ENCODE measurements at places on chromosomes 13 and 19.

GRCh38 chr13:100584896-100585295 is 3.7 kb downstream of the GGACT start:
- no peak for DNase-seq

DNA sequence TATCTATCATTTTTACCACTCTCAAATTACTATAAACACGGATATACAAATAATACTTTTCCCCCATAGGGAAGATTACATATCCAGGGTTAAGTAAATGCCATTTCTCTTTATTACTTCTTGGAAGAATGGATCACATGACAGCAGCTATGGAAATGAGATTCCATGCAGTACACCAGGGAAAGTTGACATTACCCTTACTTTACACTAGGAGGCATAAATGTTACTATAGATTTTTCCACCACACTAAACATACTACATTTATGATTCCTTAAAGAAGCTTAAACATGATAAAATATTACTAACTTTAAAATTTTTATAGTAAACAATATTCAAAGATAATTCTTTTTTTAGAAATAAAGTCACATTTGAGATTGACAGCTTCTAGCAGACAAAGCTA is 611.4 kb downstream of the PCDH9 start:
- peak; percentile 38 for DNase-seq

- DNase-seq, result no peak
Observed at GRCh38 chr19:30739394-30739793, 367.2 kb downstream of the ZNF536 start.

- DNase-seq, result no peak
Observed at GRCh38 chr13:113148407-113148806, 10.0 kb upstream of the PROZ start.

- DNase-seq, result no peak
Observed at GRCh38 chr13:37492741-37493514, 105.6 kb downstream of the POSTN start.

DNA sequence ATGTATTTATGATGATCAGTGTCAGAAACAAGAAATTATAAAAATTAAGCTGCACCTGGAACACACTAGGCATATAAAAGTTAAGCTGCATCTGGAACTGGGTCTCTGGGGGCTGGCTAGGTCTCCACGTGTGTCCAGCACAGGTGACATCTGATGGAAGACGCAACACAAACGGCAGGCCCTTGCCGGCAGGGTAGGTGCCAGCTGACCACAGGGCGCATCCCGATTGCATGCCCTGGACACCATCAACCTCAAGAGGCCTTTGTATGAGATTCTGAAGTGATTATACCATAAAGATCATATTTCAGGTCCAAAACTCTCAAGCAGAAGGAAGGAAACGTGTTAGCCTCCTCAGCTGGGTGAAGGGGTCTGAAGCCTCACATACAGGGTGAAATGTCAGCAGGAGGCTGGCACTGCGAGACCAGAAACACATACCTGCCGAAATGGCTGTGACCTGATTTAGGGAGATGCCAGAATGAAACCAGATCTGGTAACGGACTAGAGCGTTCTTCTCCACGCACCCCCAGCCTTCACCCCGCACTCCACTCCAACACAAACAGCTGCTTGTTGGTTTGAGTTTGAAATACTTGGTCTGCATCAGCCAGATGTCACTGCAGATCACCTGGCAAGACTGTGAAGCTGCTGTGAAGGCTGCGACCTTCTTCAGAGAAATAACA is 37.3 kb downstream of the COL4A1 start:
- no peak for DNase-seq

- DNase-seq, result no peak
Observed at GRCh38 chr13:112246731-112247470, 129.3 kb upstream of the SPACA7 start.

DNA sequence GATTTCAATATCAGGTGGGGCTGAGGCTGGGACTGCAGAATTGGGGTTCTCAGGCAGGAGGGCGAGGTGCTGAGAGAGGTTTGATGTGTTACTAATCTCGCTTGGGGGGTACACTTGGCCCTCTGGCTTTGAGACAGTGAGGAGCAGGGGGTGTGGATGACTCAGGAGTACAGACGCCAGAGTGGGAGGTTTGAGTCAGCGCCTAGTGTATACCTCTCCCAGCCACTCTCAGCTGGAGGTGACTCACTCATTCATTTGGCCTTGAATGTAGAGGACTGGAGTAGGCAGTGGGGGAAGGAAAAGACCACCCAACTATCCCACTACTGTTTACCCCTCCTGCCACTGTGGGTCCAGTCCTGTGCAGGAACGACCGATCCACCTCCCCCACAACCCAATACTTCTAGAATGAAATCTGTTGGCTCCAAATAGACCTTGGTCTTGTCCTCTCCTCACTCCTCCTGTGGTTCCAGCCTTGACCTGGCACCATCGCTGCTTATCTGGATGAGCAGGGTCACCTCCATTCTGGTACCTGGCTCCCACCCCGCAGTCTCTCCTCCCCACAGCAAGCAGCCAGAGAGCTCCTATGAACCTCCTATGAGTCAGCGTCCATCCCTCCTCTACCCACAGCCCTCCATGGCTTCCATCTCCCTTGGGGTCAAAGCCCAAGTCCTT is 20.1 kb upstream of the ZNRF4 start:
- DNase-seq, result peak; percentile 93

DNA sequence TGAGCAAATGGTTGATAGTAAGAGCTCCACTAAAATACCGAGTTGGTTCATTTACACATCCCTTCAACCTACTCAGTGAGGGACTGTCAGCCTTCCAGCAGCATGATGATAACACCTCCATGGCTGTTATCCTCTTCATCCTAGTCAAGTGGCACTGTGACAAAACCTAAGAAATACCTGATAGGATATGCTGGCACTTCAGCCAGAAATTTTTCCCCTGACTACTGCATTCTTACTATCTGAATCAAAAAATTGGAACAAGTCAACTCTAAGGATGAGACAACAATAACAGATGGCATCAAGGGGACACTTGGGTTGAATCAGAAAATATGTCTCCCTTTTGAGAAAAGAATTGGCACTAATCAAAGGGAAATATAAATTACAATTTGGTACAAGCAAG is 193.9 kb downstream of the KCTD12 start:
- DNase-seq, result no peak

GRCh38 chr19:38735257-38735686 is 9.0 kb downstream of the CAPN12 start:
- DNase-seq, result no peak

- peak; percentile 13 for DNase-seq
Observed at GRCh38 chr19:10184636-10185035, 10.1 kb downstream of the DNMT1 start.

DNA sequence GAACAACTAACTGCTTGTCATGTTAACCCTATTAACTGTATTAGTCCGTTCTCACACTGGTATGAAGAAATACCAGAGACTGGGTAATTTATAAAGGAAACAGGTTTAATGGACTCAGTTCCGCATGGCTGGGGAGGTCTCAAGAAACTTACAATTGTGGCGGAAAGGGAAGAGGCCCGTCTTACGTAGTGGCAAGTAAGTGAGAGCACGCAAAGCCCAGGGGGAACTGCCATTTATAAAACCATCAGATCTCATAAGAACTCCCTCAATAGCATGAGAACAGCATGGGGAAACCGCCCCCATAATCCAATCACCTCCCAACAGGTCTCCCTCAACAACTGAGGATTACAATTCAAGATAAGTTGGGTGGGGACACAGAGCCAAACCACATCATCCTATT is 34.7 kb downstream of the PHF11 start:
- no peak for DNase-seq

DNA sequence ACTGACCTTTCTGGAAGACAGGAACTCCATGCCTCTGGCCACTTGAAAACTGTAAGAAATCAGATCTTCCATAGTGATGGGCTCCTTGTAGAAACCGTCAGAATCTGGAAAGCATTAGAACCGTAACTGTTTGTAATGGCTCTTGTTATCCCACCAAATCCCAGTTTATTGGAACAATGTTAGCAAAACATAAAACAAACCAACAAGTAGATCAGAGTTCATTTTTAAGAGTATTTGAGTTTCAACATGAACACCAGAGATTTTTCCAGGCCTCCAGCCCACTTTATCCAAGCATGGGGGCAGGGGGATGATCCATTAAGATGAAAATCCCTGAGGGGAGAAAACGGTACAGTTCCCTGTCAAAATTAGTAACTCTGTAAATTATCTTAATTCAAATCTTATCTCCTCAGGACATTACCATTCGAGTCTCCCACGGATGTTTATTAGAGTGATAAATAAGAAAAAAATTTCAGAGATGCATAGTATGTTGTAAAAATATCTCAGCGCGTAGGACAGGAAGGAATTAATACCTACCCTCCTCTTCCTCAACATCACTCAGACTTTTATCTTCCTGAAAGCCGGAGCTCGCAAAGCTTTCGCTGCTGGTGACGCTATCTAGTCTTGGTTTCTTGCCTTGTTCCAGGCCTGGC is 172.5 kb downstream of the FLT1 start:
- DNase-seq, result no peak

DNA sequence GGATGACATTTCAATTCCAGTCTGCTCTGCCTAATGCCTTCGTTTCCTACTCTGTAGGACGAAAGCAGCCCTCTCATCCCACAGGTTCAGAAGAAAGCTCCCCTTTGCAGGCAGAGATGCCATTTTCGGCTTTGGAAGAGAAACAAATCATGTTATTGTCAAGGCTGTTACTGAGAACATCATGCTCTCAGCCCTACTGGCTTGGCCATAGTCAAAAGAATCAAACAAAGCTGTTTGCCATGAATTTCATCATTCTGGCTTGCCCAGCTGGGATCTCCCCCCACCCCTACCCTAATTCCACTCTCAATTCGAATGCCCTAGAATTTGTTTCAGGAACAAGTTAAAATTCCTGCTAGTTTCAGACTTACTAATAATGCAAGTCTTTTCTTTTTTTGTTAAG is 162.3 kb upstream of the SERP2 start:
- no peak for DNase-seq

DNA sequence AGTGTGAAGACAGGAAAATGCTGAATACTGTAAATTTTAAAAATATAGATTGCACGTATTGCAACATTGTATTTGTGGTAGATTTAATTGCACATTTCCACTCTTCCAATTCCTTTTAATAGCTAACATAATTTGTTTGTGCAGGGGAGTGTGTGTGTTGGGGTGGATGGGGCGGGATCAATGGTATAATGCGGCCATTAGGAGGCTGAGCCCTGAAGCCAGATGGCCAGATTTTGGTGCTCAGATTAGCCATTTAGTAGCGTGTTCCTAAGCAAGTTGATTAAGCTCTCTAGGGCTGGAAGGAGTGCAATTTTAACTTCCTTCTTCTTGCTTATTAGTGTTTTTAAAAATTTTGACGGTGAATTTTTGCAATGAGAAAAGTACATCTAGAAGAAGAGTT is 5.8 kb downstream of the OXGR1 start:
- DNase-seq, result no peak

- DNase-seq, result no peak
Observed at GRCh38 chr13:43626994-43627393, 159.8 kb downstream of the ENOX1 start.

- no peak for DNase-seq
Observed at GRCh38 chr13:91245288-91245687, 102.2 kb upstream of the MIR17HG start.

DNA sequence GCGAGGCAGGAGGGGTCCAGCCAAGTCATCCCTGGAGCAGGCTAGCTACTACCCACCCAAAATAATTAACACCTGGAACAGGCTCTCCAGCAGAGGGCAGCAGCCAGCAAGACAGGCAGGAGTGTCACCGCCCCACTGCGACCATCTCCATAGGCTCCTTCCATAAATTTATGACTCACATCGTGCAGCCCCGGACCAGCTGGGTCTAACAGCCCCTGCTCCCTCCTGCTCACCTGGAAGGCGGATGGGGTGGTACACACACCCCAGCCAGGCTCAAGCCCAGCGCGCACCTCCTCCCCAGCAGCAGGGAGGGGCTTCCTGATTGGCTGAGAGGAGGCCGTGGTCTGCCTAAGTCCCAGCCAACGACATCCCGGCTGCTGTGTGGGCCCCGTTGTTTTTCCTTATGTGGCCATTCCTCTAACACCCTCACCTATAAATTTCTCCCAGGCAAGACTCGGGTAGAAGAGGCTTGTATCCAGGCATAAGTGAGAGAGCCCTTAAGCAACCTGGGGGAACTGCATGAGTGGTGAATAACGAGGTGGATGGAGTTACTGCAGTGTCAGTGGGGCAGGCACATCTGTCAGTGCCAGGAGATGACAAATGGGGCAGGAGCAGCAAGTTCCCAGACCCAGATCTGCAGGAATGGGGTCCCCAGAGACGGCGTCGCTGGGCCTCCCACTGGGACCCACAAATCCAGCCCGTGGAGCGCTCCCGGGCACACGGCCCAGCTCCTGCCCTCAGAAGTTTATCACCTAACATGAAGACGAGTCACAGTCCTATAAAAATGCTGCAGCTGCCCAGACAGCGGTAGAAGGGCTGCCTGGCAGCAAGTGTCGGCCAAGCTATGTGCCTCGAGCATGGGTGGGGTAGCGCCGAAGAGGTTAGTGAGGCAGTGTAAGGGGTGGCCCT is 43.1 kb downstream of the CEBPG start:
- DNase-seq, result peak; percentile 74

GRCh38 chr19:13014101-13014920 is 19.0 kb downstream of the NFIX start:
- DNase-seq, result no peak

DNA sequence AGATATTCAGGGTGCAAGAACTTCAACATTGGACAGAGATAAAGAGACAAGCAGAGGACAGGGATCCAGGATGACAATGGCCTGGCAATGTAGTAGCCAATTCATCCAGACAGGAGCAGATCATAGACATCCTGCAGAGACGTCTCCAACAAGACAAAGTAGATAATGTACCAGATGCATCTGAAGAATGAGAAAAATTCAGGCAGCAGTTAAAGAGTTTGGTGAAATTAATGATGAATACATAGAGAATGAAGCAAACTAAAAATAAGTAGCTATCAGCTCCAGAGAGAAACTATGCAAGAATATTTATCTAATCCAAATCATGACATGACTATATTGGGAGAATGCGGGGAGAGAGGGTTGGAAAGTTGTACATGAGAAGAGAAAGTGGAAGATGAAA is 278.4 kb upstream of the DACH1 start:
- DNase-seq, result no peak

DNA sequence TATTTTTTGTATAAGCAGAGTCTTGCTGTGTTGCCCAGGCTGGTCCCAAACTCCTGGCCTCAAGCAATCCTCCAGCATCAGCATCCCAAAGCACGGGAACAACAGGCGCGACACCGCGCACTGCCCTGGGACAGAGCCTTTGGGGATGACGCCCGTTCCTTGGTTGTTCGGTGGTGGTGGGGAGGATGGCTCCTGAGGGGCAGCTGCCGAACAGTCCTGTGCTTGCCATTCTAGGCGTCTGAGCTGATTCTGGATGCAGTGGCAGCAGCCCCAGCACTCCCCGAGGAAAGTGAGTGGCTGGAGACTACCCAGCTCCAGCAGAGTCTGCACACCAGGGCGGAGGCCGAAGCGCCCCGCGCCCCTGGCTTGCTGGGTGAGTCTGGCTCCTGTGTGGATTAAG is 6.8 kb upstream of the ZNF135 start:
- no peak for DNase-seq

GRCh38 chr19:55149078-55150003 is at the start of gene TNNT1:
TNNT1 (minus strand) TSS chr19:55149206; CDS start chr19:55147157, 2,049 bp downstream.
- DNase-seq, result no peak

- DNase-seq, result no peak
Observed at GRCh38 chr19:10431254-10431942, 11.1 kb downstream of the PDE4A start.

- no peak for DNase-seq
Observed at GRCh38 chr19:50513746-50514345, at the start of gene ASPDH. ASPDH (minus strand) TSS chr19:50513913; CDS start chr19:50513823, 90 bp downstream.
